GM12878 (cell line): ENCODE measurements at places on chromosomes 7 and 10. TPM values are rescaled to one million over a fixed set of nuclear protein-coding genes. Genes with fewer than 3 reads are reported as not detected.

- DNase-seq: no peak
These were observed 938 bp upstream of the CADPS2 start for GRCh38 chr7:122887198-122887597.

DNA sequence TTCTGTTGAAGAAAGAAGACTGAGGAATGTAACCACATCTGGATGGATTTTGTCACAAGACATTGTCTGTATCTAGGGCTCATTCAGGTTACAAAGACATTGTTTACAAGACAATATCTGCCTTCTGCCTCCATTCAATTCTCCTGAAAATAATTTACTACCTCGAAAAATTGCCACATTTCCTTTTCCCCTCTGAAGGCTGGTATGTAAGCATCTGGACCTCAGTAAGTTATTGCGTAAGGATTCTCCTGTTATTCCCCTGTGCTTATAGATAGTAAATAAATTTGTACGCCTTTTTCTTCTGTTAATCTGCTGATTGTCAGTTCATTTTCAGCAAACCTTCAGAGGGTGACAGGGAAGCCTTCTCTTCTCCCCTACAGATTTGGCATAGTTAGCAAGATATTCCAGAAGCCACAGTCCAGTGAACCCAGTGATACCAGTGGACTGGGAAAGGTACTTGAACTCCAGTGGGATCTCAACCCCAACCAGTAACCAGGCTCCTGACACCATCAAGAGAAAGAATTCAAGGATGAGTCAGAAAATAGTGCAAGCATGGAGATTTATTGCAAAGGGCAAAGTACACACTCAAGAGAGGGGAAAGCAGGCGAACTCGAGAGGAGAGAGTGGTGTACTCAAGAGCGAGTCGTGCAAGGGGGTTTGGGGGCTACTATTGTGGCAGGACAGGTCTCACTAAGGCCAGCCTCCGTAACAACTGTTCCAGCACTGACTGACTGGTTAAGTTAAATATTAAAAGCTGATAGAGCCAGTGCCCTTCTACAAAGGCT, 706.9 kb upstream of the GHITM start:
- no peak for DNase-seq

DNA sequence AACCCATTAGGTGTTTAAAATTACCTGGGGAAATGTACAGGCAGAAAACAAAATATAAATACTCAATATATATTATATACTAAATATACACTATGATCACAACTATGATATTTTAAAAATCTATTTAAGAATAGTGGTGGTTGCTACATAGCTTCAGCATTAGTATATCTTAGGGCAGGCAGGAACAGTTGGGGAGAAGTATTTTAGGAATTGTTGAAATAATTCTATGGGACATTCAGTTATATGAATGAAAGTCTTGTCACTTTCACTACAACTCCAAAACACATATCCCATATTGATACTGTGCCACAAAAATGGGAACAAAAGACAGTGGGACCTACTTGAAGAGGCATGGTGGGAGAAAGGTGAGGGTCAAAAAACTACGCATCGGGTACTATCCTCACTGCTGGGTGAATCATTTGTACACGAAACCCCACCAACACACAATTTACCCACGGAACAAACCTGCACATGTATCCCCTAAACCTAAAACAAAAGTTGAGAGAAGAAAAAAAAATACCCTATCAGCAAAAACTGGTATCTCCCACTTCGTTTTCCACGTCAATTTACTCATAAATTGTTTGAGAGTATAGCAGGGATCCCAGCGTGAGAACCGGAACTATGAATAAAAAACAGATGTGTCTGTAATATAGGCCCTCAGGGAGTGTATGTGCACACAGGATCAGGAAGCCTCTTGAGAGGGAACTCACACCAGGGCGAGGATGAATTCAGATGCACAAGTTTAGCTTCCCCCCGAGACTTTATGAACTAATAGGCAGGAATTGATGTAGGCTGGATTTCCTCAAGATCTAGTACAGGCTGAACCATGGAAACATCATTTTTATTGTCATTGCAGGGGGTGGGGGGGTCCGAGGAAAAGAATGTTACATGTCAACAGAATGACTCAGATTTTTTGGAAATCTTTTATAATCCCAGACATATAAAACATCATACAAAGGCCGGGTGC, 16.2 kb downstream of the SLC16A12 start:
- no peak for DNase-seq

DNA sequence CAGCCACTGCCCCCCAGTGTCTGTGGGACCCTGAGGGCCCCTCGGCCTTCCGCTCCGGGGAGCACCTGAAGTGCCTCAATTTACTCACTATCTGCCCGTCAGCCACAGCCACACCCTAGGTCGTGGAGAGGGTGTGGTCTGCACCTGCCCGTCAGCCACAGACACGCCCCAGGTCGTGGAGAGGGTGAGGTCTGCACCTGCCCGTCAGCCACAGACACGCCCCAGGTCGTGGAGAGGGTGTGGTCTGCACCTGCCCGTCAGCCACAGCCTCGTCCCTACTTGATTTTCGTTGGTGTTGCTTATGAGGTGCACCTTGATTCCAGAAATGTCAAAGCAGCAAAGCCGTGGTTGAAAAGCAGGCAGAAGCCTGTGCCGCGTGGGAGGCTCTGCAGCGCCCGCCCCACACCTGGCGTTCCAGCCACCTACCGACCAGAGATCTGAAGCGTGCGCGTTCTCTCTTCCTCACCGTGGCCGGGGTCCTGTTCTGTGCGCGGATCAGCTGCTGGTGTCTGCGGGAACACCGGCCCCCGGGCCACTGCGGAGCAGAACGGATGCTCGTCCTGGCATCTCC, 101.6 kb downstream of the DYNC2I1 start:
- DNase-seq: no peak

DNA sequence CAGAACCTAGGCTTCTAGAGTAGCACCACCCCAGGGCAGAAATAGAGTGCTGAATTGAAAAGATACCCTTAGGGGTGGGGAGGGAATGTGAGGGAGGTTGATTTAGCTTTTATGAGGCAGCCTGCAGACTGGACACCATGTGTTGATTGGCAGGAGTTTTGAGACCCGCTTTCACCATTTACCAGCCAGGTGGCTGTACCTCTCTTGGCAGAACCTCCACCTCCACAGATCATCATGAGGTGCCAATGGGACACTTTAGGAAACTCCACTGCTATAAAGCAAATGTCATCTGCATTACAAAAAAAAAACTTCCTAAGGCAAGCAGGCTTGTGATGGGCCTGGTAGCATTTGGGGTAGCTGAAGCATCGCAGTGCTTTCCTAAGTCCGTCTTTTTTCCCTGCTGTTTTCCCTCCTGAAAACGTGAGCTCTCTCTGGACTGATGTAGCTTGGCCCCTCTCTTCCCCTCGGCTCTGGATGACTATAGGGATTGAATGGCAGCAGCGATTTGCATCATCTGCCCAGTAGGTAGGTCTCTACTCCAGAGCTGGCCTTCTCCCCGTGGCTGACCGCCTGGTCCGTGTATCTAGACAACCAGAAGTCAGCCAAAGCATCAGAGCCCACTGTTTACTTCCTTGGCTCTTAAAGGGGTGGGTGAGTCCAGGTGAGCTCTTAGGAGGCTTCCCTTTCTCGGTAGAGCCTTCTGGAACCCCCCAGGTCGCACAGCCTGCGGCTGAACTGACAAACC, 1.3 kb downstream of the PCBD1 start:
- no peak for DNase-seq

SNX10 gene
- 30.4 and 30.8 TPM in 2 replicates for total RNA-seq

RARRES2 gene
- 0.96 and 2.2 TPM in 2 replicates for total RNA-seq
